SJSA1 (cell line): ENCODE measurements at places on chromosomes 13 and 19.

DNA sequence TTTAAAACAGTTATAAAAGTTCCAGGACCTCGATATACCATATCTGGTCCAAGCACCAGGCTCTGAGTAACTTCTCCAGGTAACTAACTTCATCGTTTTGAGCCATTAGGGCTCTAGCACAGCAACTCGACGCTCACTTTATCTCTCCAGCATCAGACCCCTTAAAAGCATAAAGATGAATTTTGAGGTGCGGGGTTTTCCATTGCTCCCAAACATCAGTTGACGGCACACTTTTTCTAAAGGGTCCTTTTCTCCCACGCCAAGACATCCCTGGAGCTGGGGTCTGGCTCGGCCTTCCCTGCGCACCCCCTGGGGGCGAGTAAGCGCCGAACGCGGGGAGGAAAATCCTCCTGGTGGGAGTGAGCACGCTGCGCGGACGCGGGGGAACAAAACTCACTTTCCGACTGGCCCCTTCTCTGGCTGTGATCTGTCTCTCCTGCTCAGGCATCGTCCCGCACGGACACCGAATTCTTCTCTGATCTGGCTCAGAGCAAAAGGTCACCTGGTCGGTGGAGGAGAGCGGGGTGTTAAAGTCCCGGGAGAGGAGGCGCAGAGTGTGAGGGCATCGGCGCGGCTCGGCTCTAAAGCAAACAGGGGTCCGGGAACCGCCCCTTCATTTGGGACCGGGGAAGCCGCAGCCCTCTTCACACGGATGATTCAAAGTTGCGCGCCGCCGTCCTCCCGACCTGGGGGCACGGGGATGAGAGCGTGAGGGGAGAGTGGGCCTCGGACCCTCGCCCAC lies at the start of gene ATP7B:
Gene ATP7B, minus strand, starts transcription at position 561 of the 742 bp plus-strand sequence. Its CDS starts 113 bp downstream, at position 448.
- DNase-seq, result no peak

GRCh38 chr19:49506575-49507105 lies 5.8 kb upstream of the FCGRT start:
- DNase-seq, result no peak

DNA sequence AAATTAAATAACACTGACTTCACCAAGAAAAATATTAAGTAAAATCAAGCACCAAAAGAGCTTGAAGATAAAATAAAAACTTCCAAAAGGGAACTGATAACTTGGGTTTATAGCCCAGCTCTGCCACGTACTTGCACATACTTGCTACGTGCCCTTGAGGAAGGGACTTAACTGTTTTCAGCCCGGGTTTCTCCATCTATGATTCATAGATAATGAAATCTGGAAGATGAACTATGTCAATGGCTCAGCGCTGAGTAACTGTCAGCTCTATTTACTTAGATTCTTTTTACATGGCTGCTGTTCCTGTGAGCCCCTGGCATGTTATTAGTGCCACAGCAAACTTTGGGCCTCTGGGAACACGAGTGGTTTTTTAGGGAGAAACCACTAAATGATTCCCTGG lies 9.6 kb upstream of the ZC3H13 start:
- no peak for DNase-seq

DNA sequence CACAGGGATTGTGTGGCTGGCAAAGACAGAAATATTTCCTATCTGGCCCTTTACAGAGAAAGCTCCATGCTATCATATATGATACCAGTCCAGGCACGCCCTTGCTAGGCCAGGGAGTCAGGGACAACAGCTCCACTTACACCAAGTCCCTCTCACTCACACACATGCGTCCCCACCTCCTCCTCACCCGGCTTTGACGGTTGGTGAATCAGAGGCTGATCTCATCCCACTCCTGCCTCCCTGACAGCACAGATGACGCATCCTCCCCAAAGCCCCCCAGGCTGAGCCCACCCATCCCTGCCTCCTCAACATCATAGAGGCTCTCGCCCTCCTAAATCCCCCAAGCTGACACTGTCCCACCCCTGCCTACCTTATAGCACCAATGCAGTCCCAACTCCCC lies 62.7 kb downstream of the F2RL3 start:
- no peak for DNase-seq

DNA sequence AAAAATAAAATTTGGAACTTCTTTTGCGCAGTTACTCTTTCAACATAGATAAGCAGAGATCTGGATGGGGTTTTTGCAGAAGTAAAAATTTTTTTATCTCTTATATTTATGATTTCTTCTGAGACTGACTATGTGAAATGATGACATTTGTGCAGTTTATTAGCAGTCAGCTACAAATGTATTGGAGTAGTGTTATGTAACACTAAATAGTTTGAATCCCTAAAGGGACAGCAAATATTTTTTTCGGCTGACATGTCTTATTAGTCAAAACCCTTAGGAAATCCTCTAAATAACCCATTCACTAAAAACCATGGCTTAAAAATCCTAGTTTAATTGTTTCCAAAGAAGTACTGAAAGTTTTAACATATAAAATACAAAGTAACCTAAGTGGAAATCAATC lies 48.0 kb upstream of the EDNRB start:
- no peak for DNase-seq

DNA sequence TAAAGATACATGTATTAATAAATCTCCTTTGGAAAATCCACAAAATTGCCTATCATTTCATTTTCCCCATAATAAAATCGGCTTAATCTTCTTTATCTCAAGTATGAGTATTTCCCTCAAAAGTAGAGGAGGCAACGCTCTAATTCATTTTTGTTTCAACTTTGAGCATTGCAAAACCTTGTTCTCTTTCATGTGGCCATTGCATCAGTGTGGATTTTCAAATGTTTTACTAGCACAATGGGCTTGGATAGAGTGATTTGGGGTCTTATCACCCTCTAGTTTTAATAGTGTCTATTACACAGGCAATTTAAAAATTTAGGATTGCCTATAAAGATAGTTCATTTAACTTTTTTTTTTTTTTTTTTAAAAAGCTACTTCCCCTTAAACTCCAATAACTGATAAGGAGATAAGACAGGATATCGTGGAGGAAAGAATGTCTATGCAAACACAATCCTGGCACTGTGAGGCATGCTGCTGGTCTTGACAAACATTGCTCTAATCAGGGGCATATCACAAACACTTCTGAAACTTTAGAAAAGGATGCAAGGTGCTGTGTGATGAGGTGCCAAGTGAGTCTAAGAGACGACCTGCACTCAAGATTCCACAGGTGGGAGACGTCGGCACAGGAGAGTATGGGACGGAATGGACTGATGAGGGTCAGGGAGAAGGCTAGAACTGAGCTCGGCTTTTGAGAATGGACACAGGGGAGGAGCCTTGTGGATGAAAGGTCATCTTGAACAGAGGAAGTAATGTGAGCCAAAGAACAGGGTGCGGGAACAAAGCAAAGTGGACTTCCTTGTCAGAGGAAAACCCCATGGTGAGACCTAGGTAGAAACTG lies 199.7 kb downstream of the IRS2 start:
- no peak for DNase-seq

DNA sequence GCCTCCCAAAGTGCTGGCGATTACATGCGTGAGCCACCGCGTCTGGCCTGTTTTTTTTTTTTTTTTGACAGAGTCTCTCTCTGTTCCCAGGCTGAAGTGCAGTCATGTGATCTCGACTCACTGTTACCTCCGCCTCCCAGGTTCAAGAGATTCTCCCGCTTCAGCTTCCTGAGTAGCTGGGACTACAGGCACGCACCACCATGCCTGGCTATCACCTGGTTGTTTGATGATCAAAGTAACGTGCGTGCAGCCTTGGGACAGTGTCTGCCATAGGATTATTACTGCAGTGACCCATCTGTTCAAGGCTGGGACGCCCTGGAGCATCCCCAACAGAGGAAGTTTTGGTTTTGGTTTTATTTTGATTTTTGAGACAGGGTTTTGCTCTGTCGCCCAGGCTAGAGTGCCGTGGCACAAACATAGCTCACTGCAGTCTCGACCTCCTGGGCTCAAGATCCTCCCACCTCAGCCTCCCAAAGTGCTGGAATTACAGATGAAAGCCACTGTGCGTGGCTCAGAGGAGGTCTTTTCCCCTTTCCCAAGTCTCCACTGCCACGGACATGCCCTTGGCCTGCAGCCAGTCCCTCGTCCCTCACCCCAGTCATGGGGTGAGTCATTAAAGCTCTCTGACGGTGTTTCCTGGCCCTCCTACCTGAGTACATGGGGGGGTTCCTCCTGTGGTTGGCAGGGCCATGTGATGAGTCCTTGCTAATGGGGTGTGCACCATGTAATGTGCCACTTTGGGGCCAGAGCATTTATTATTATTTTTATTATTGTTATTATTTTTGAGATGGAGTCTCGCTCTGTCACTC lies 65.6 kb downstream of the IER2 start:
- DNase-seq, result no peak

DNA sequence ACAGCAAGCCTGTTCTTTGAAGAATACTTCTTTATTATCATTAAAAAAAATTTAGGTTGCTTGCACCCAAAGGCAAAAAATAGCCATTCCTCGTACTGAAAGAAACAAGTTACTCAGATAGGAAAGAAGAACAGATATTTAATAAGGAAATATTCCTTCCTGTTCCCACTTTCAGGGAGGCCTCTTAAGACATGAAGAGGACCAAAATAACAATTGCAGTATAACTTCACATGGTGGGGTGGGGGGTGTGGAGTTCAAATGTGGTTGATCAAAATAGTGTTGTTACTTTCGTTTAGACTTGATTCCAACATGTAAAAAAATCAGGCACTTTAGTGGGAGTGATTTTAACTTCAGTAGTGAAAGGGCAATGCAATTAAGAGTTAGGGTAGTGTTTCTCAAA lies 3.6 kb downstream of the RGCC start:
- DNase-seq, result no peak

DNA sequence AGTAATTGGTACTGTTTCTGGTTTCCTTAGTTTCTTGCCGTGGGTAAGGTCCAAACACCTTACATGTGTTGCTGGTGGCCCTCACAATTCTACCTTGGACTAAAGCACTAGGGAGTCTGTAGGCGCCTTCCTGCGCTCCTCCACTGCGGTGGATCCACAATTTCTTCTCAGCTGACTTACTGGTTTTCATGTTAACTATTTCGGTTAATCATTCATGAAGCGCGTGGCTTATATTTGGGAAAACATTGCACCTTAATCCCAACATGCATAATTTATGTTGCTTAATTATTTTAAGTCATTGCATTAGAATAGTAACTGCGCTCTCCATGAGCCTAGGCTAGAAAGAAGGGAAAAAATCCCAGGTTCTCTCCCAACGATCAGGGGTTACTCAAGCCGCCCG lies 37.7 kb downstream of the ARHGEF7 start:
- no peak for DNase-seq

GRCh38 chr13:82220641-82221040 lies 1661.6 kb downstream of the SLITRK1 start:
- DNase-seq, result no peak

- DNase-seq, result no peak
These were observed 593 bp downstream of the ZNF135 start for GRCh38 chr19:58059671-58060078.

- peak; percentile 32 for DNase-seq
These were observed 173.8 kb upstream of the SOX21 start for GRCh38 chr13:94886191-94886590.

DNA sequence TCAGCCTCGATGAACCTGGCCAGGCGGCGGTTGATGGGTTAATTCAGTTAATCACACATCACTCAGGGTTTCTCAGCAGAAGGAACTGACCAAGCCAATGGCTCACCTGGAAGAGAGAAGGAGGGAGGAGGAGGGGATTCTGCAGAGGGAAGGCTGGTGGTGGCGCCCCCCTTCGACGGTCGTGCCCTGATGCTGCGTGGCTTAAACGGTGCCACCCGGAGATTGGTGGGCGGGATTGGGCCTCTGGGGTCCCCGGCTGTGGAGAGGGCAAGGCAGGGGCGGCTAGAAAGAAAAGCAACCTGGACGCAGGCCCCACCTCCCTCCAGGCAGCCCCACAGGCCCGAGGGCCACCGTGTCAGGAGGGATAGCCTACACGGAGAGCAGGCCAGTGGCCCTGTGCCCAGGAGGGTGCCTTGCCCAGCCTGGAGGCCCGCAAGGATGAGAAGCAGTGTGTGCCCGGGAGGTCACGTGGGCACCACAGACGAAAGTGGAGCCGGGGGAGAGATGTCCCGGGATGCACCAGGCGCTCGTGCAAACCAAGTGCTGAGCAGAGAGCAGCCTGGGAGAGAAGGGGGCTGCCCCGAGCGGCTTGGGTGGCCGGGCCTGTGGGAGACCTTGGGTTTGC lies 16.0 kb downstream of the CSNK1G2 start:
- no peak for DNase-seq

DNA sequence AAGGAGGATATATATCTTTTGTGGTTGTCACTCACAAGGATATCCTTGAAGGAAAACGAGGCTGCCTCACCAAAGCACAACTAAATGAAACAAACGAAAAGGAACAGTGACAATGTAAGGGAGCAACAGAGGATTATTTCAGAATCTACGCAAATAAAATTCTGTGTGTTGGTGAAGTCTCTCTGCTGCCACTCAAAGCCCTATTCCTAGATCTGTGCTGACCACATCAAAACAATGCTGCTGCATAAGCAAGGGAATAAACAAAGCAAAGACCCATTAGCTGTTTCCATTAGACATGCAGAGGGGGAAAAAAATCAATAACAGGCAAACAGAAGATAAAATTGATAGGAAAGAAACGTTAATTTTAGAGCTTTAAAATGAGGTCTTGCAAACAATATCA lies 204.4 kb downstream of the MZT1 start:
- DNase-seq, result no peak

DNA sequence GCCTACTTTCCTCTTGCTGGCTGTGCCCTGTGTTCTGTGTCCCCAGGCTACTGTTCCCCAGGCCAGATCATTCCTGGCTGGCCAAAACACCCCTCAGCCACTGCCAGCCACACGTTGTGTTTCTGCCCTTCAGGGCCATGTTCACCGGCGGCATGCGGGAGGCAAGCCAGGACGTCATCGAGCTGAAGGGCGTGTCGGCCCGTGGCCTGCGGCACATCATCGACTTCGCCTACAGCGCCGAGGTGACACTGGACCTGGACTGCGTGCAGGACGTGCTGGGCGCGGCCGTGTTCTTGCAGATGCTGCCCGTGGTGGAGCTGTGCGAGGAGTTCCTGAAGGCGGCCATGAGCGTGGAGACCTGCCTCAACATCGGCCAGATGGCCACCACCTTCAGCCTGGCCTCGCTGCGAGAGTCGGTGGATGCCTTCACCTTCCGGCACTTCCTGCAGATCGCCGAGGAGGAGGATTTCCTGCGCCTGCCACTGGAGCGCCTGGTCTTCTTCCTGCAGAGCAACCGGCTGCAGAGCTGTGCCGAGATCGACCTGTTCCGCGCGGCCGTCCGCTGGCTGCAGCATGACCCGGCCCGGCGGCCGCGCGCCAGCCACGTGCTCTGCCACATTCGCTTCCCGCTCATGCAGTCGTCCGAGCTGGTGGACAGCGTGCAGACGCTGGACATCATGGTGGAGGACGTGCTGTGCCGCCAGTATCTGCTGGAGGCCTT lies 15.8 kb upstream of the CRTC1 start:
- no peak for DNase-seq

- no peak for DNase-seq
These were observed 27.6 kb downstream of the SCEL start for GRCh38 chr13:77563111-77563510.

GRCh38 chr13:80074143-80074752 lies 266.7 kb downstream of the SPRY2 start:
- DNase-seq, result no peak

GRCh38 chr13:108297114-108297513 lies 27.6 kb downstream of the TNFSF13B start:
- no peak for DNase-seq

GRCh38 chr19:13176345-13176744 lies 26.1 kb downstream of the IER2 start:
- no peak for DNase-seq
